ENCODE measurements at places on chromosomes 13 and 19.

- DNase-seq: peak; percentile 26
Observed at GRCh38 chr19:28466107-28467045, 746.6 kb downstream of the UQCRFS1 start.

- no peak for DNase-seq
Observed at GRCh38 chr13:18993884-18994660, 187.6 kb downstream of the TUBA3C start.

DNA sequence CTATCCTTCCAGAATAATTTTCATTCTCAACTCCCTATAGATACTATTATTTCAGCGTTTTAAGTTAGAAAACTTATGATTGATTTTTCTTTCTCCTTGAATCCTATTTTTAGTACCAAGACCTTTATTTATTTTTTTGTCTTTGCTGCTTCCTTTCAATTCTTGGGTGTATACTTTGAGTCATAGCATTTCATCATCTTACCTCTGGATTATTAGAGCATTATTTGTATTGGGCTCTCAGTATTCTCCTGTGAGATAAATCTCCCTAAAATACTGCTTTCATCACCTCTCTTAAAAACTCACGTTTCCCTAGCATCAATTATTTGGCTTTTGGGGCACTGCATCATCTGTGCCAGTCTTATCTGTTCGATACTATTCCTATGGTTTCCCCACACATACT, 222.8 kb downstream of the POSTN start:
- no peak for DNase-seq

- no peak for DNase-seq
Observed at GRCh38 chr19:16160943-16161560, 12.3 kb downstream of the CIB3 start.

GRCh38 chr19:45526971-45527370, 19.7 kb downstream of the VASP start:
- no peak for DNase-seq

DNA sequence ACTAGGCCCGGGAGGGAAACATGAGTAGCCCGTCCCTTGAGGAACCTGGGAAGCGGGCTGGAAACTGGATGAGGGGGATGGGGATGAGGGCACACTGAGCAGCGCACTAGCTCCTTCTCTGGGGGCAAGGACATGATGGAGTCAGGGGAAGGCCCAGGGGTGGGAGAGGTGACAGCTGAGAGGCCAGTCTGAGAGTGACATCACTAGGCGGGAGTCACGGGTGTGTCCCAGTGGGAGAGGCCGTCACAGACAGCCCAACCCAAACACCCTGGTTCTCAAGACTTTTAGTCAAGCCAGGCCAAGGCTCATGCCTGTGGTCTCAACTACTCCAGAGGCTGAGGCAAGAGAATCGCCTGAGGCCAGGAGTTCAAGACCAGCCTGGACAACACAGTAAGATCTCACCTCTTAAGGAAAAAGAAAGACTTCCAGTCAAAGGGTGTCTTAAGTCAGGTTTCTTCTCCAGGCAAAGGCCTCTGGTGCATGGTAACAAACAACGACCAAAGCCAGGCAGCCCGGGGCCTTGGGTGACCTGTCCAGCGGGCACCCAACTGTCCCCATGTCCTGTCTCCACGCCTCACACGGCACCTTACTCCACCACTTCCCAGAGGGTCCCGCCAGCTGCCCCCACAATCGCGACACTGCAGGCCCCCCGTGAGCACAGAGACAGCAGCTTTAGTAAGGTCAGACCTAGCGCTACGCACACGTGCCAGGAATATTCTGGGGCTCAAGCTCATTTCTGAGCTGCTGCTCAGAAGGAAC, 25.5 kb upstream of the TIMM44 start:
- DNase-seq: no peak

- no peak for DNase-seq
Observed at GRCh38 chr19:21134934-21135366, 6.9 kb upstream of the ZNF431 start.

DNA sequence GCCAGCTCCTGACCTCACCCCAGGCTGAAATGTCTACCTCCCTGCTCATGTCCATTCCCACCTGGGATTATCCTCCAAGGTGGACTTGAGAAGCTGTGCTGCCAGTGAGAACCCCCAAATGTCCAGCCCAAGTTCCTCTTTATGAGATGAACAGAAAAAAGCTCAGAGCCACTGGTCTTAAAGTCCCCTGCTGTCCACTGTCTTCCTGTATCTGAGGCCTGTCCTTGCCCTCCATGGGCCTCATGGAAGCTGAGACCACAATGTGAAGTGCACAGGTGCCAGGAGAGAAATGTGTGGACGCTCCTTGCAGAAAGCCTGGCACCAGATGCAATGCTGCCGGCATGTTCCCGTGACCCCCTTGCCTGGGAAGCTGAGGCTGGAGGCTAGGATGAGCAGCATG, 3.3 kb upstream of the AMER2 start:
- DNase-seq: no peak

GRCh38 chr13:48693998-48694397, 40.3 kb downstream of the CYSLTR2 start:
- DNase-seq: no peak

- DNase-seq: no peak
Observed at GRCh38 chr13:45989607-45990006, 62.9 kb downstream of the ZC3H13 start.

- no peak for DNase-seq
Observed at GRCh38 chr13:113724016-113724758, 34.8 kb upstream of the TMEM255B start.

DNA sequence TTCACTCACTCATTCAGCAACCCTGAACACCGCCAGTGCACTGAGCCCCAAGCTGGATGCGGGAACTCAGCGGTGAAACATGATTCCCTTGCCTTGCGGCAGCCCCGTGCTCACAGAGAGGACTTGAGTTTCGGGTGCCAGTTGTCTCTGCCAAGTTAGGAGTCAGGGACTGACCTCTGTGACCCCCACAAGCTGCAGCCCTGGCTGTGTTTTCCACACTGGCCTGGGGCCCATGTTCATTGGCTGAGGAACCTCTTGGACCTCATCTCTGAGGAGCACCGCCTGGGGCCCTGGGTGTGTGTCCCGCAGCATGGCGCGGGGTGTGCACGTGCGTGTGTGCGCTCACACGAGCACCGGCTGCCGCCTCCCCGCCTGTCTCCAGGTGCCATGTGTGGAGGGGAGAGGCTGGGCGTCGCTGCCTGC, 31.0 kb downstream of the CAPN12 start:
- no peak for DNase-seq

DNA sequence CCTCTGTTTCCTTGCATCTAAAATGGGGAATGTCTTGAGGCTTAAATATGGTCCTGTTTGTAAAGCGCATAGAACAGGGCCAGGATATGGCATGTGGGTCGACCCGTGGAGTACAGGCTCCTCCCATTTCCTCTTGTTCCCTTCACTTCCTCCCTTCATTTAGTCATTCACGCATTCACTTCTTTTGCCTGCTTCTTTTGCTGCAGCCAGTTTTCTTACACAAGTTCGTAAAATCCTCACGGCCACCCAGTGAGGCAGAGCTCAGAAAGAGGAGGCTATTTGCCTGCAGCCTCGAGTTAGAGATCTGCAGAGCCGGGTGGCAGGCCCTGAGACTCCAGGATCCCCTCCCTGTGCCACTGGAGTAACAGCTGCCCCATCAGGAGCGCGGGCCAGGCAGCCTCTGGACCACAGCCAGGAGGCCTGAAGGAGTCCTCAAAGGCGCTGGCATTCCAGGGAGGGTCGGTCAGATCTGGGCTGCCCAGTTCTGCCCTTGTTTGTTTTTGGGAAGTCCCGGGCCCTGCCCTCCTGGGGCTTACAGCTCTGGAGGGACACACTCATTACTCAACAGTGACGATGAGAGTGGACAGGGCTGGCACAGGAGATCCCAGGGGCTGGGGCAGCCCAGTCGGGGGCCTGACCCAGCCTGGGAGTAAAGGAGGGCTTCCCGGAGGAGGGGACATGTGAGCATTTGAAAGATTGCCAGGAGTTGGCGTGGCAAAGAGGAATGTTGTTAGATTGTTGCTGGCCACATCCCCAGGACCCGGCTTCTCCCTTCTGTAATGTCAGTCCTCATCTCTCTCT, 4.6 kb downstream of the PPP5C start:
- no peak for DNase-seq

DNA sequence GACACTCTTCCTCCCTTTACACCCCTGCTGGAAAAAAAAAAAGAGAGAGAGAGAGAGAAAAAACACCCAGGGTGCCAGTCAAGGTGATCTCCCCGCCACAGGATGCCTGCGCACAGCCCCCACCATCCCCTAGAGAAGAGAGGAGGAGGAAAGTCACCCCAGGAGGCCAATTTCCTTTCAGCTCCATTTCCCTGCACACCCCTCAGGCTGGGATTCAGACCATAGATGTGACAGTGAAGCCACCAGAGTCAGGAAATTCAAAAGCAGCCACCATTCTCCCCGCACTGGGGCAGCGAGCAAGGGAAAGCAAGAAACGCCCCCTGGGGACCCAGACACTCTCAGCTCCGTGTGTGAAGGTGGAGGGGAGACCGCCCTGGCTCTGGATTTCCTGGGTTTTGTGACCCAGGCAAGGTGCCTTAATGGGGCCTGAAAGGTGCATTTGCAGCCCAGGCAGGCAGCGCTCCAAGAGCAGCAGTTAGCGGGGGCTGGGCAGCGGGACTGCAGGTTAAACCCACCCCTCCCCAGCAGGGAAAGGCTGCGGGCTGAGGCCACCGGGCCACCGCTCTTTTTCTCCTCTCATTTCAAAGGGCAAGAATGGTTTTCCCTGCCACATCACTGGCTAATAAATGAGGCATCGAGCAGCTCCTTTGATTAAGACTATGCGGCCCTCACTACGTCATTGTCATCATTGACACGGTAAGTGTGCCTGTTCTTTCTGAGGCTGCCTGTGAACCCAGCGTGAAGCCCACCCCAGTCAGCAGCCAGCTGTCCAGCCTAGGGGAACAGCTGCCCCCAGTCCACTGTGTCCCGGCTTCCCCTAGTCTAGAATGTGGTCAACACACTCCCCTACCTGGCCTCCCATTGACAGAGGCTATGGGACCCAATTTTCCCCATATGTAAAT, 83.8 kb upstream of the TM9SF2 start:
- no peak for DNase-seq

DNA sequence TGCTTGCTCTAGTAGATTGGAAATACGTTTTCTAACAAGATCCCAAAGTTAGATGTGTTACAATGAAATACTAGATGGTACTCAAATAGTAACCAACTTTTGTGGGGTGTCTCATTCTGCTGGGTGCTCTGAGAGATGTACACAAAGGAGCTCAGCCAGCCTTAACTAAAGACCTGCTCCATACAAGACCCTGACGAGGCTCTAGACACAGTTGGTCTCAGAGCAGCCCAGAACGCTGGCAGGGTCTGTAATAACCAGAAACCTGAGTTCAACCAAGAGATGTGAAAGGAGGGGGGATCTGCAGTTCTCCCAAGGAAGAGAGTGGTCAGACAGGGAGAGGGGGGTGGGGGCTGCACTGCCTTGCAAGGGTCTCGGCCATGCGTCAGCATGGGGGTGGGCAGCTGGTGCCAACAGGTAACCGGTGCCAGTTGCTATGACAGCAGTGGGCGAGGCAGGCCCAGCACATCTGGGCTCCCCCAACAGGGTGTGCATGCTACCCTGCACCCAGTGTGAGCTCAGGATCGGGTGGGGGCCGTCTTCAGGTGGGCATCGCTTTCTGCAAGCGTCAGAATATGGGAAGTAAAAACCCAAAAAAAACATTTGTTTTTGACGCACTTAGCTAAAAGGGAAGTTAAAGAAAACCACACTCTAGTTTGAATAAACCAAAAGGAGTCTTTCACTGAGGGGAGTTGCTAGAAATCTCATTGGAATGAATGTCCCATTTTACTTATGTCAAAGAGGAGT, 68.0 kb upstream of the GPR183 start:
- DNase-seq: no peak

- no peak for DNase-seq
Observed at GRCh38 chr13:93220073-93220472, 6.5 kb upstream of the GPC6 start.

GRCh38 chr19:49492573-49493405, 3.4 kb upstream of the RPS11 start:
- no peak for DNase-seq

DNA sequence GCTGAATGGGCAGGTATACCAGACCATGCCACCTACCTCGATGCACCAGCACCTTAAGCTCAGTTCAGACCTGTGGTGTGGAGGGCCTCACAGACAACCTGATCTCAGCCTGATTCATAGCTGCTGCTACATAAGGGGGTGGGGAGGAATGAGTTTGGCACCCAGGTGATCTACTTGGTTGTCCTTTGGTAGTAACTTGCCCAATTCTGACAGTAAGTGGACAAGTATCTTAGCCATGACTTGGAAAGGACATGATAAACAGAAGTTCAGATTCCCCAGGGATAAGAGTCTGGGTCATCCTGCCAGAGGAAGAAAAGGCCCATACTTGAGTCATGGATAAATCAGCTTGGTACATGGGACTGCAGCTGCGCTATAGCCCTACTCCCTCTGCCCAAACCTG, 28.4 kb upstream of the SOHLH2 start:
- no peak for DNase-seq

DNA sequence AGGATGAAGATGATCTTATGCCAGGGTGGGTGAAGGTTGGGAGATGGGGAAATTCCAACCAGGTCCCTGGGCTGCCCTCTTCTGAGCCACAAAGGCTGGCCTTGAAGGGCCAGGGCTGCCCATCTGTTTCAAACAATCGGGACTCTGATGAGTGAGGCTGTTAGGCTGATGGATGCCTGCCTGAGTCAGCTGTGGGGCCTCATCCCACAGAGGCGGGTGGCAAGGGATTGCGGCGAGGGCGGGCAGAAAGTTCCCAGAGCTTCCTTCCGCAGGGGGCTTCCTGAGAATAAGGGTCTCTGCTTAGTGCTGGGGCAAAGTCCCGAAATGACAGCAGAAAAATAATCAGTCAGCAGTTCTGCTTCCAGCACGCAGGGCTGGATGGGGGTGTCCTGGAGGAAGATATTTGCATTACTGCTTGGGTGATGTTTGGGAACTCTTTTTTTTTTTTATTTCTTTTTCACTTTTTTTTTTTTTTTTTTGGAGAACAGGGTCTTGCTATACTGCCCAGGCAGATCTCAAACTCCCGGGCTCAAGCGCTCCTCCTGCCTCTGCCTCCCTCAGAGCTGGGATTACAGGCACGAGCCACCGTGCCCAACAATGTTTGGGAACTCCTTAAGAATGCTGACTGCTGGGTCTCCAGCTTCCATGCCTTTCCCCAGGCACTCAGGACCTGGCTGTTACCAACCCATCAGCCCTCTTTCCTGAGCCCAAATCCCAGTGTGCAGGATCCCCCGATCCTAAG, 14.1 kb downstream of the SH3GL1 start:
- no peak for DNase-seq

GRCh38 chr19:5282901-5283300, 57.7 kb downstream of the PTPRS start:
- no peak for DNase-seq

GRCh38 chr19:50799547-50799851, 9.3 kb downstream of the ACP4 start:
- DNase-seq: no peak
